ENCODE measurements at places on chromosomes 1 and 21. TPM values are rescaled to one million over a fixed set of nuclear protein-coding genes. Genes with fewer than 3 reads are reported as not detected.

Gene PTGFRN
- 56.4 TPM for polyA plus RNA-seq

Gene PKN2
- polyA plus RNA-seq, result 78.7 TPM

DNA sequence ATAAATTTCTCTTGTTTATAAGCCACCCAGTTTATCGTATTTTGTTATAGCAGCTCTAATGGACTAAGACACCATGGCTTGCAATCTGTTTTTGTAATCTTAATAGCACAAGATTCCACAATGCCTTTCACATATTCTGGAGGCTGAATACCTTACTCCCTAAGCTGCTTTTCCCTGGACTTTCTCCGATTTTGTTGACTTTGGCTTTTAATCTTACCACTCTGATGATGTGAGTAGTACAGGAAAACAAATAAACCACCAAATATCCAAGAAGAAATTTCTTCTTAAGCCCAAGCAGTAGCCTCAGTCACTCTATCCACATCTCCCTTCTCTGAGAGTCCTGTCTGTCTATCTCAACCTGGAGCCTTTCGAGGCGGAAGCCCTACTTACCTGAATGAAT lies 838.6 kb downstream of the LTN1 start:
- no peak for DNase-seq

DNA sequence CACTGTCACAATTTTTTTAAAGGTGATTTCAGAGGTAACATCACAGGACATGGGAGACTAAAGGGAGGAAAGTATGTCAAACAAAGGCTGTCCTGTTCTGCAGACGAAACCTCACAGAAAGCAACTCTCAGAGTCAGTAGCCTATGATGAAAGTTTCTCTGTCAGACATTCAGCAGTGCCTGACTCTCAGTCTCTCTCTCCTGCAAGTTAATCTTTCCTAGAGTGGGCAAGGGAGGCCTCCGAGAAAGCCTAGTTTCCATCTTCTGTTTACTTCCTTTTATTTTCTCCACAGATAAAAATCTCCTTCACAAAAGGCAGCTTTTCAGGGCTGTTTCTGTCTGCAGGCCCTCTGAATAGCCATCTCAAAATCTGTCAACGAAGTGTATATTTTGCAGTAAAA lies 24.9 kb upstream of the FMO2 start:
- no peak for DNase-seq

Gene TRIM67
- 0.09 TPM for polyA plus RNA-seq

DNA sequence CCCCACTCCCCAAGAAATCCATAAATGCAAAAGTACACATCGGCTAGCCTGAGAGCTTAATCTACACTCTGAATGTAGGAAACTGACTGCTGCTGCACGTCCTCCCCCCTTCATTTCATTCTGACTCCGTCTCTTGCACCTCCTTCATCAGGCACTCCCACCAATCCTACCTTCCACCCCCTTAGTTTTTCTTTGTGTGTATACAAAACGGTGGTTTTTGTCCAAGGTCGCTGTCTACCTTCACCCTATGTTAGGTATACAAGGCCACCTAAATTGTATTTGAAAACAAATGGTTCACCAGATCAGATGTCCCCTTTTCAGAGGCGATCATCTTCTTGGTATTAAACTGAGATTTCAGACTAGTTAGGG lies 1.9 kb downstream of the WDR26 start:
- no peak for DNase-seq

Gene FAM72A
- polyA plus RNA-seq, result 5.0 TPM

Gene TMEM200B
- polyA plus RNA-seq, result 17.5 TPM

Gene GJB4
- polyA plus RNA-seq, result 0.12 TPM

- DNase-seq, result no peak
Measured at GRCh38 chr1:240847325-240847724, 235.4 kb upstream of the GREM2 start.

DNA sequence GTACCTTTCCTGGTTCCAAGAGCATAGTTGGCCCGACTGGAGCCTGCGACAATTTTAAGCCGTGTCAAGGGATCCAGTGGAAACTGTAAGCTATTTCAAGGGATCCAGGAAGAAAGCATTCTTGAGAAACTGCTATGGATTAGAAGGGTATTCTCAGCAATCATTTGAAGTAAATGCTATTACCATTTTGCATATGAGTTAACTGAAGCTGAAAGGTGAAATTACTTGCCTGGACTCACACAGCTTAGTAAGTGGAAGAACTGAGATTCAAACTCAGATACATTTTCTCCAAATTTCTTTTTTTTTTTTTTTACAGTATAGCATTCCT lies 589 bp downstream of the ZNF684 start:
- DNase-seq, result no peak

Gene MROH9
- polyA plus RNA-seq, result not detected
